ENCODE measurements at places on chromosomes 12 and 14. TPM values are rescaled to one million over a fixed set of nuclear protein-coding genes. Genes with fewer than 3 reads are reported as not detected.

ASCL1 gene
- 67.5 TPM for total RNA-seq

CYP46A1 gene
- 3.8 TPM for total RNA-seq

NYNRIN gene
- 2.1 TPM for total RNA-seq

KERA gene
- not detected for total RNA-seq

TCL1B gene
- total RNA-seq = 0.32 TPM

SETD1B gene
- total RNA-seq = 10.9 TPM

MIP gene
- 1.4 TPM for total RNA-seq

RTL1 gene
- total RNA-seq = 16.0 TPM

FMNL3 gene
- total RNA-seq = 4.2 TPM

IAPP gene
- 0.25 TPM for total RNA-seq

FAIM2 gene
- not detected for total RNA-seq

PRB2 gene
- not detected for total RNA-seq

LRR1 gene
- 14.2 TPM for total RNA-seq

LRRIQ1 gene
- 34.1 TPM for total RNA-seq

LMBR1L gene
- total RNA-seq = 88.9 TPM

Measured in motor neuron (in vitro differentiated cells).